ENCODE measurements at places on chromosomes 3 and 15.
A peak's percentile ranks its signal among the peaks of the same experiment; 100 is the strongest.

GRCh38 chr15:42444415-42445063 is 46.4 kb downstream of the ZNF106 start:
- DNase-seq: no peak

- peak; percentile 15 for DNase-seq
These were observed 185.2 kb downstream of the KLF13 start for GRCh38 chr15:31511707-31512310.

- no peak for DNase-seq
These were observed 3.7 kb upstream of the CLDN1 start for GRCh38 chr3:190325923-190326322.

GRCh38 chr15:83057002-83057401 is 10.1 kb downstream of the BTBD1 start:
- DNase-seq: no peak

GRCh38 chr3:155018621-155019330 is 61.3 kb upstream of the MME start:
- DNase-seq: no peak

- no peak for DNase-seq
These were observed 77.8 kb downstream of the RAB11A start for GRCh38 chr15:65947041-65947440.

- DNase-seq: no peak
These were observed 1.9 kb upstream of the CCNDBP1 start for GRCh38 chr15:43183270-43183669.

DNA sequence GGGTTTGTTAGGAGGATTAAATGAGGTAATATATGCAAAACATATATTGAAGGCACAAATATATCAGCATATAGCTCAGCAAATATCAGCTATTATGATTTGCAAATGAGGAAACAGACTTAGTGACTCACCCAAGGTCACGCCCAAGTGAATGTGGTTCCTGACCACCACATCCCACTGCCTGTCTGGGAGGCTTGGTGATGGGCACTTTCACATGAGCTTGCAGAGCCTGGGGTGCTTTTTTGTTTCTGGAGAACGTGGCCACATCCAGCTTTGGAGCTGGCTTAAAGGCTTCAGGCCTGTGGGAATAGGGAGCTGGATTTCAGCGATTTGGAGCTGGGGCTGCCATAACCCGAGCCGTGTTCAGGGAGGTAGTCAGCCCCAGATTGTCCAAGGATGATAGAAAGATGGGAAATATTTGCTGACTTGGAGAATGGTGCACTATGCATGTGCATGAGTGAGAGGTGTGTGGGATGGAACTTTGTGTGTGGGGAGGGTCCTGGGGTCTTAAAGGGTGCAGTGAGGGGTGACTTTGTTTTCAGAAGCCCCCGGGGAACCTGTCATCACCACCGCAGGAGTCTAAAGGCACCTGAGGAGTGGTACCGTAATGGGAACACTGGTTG is 12.0 kb upstream of the FGD5 start:
- no peak for DNase-seq

GRCh38 chr15:40278026-40278425 is 4.8 kb downstream of the ANKRD63 start:
- no peak for DNase-seq

- DNase-seq: no peak
These were observed 65.3 kb upstream of the CHMP2B start for GRCh38 chr3:87161851-87162250.

DNA sequence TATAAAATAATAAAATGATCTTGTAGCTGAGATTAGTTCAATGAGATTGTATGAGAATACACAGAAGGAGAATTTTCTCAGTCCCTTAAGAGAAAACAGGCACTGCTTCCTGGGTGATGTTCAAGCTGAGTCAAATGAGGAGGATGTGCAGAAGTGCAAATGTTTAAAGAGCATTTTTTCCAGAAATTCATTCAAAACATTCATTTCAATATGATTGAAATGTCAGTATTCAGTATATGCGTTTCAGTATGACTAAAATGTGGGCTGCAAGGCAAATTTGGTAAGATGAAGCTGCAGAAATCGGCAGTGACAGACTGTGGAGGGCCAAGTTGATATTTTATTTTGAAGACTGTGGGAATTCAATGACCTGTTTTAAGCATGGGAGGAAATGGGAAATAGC is 19.3 kb upstream of the PYDC2 start:
- no peak for DNase-seq

- no peak for DNase-seq
These were observed 6.2 kb upstream of the EPHA3 start for GRCh38 chr3:89101251-89101650.

GRCh38 chr3:151372063-151372820 is 12.3 kb downstream of the P2RY12 start:
- DNase-seq: no peak

GRCh38 chr3:126704494-126705214 is 614 bp downstream of the CHCHD6 start:
- DNase-seq: no peak

DNA sequence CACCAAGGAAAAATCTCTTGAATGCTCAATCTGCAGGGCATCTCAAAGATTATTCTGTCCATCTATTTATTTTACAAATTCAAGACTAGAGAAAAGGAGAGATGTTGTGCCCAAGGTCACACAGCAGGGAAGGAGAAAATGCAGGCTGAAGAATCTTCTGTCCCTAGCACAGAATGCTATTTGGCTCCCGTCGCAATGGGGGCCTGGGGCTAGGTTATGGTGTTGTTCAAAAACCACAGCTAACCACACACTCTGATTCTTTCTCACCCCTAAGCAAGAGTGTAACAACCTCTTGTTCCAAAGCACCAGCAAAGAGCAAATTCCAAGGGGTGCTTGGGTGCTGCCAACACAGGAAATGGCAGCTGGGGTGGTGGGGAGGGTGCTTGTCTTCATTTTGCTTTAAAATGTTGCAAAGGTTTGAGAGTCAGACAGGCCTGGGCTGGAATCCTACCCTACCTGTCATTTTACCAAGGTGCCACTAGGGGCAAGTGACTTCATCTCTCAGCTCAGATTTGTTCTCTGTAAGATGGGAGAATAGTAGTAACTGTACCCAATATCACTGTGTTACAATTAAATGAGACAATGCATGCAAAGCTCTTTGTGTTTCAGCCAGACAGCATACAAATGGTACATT is 112.5 kb downstream of the ADAMTS9 start:
- DNase-seq: no peak

DNA sequence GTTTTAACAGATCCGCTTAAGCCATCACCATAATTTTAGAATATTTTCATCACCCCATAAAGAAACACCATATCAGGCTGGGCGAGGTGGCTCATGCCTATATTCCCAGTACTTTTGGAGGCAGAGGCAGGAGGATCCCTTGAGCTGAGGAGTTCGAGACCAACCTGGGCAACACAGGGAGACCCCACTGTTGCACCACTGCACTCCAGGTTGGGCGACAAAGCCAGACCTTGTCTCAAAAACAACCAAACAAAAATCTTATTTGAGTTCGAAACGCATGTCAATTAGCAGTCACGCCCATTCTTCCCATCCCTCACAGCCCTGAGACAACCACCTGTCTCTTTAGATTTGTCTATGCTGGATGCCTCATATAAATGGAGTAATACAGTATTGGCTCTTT is 119.9 kb downstream of the KLF13 start:
- no peak for DNase-seq

DNA sequence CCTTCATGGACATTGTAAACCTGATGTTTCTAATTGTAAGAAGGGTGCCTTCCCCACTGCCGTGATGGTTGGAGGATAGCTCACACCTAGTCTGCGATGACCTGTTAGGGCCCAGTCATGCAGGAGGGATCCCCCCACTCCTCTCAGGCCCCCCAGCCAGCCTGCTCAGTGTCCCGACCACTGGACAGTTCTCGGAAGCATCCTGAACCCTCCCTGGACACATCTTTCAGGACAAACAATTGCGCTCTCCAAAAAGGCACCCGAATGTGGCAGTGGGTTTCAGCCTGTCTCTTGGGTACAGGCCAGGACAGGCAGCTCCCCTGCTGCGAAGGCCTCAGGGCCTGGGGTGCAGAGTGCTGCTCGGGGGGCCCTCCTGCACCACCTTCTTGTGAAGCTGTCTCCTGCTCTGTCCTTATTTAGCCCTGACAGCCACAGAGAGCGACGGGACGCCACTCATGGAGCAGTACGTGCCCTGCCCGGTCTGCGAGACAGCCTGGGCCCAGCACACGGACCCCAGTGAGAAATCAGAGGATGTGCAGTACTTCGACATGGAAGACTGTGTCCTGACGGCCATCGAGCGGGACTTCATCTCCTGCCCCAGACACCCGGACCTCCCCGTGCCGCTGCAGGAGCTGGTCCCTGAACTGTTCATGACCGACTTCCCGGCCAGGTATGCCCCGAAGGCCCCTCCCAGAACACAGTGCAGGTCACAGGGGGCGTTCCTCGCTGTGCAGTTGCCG is 132.3 kb downstream of the LRRK1 start:
- DNase-seq: no peak

GRCh38 chr3:87792198-87792533 is 266.6 kb downstream of the CGGBP1 start:
- no peak for DNase-seq

DNA sequence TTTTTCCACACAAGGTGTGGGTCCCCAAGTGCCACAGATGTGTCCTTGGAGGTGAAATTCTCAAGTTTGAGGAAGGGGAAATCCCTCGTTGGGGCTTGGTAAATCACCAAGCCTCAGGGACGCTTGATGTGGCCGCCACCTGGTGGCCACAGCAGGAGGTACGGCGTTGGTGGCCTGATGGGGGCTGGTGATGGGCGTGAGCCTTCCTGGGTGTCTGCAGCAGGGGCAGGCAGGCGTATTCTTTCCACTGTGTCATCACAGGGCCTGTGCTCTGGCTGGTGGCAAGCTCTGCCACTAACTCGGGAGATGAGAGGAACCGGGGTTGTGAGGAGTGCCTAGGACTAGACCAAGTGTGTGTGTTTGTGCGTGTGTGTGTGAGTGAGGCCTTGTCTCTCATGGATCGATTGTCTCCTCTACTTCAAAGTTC is 4.2 kb downstream of the ACOX2 start:
- DNase-seq: peak; percentile 71

DNA sequence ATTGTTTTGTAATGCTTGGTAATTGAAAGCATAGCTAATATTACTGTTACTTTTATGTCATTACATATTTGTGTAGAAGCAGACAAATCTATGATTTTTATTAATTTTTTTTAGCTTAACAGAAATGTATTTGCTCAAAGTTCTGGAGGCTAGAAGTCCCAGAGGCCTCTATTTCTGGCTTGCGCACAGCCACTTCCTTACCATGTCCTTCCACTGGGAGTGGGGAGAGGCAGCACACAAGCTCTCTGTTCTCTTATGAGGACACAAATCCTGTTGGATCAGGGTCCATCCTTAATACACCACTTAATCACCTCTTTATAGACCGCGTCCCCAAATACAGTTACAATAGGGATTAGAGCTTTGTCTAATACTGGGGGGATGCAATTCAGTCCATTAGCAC is 1061.4 kb downstream of the OTOL1 start:
- no peak for DNase-seq

GRCh38 chr3:189908646-189909045 is 212.1 kb downstream of the P3H2 start:
- DNase-seq: no peak

GRCh38 chr3:16309558-16309957 is 44.5 kb downstream of the OXNAD1 start:
- DNase-seq: peak; percentile 37

DNA sequence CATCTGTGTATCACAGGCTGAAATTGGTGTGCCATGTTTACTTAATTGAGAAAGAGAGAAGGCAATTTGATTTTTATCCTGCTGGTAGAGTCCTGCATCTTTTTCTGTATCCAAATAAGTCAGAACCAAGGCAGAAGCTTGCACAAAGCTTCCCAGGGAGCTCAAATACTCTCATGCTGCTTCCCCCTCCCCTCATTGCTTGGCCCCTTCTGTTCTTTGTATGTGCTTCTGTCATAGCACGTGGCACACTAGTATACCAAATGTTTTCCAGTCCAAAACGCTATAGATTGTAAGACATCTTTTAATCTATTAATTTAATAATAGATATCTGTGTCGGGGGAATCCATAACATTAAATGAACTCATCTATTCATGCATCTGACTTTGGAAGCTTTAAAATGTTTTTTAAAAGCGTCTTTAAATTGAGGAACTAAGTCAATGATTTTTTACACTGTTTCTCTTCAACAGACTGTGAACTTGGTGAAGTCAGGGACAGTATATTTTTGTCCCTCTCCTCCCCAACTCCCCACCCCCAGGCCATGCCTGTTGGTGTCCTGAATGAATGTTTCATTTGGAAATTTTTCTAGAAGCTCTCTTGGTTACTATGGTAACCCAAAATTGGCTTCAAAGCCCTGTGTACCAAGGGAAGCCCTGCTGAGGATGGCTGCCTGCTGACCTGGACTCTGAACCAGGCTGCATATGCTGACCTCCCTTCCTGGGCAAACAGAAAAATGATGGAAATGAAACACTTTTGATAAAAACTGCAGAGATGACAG is 26.2 kb upstream of the SLC35G2 start:
- DNase-seq: no peak

- no peak for DNase-seq
These were observed 153.9 kb upstream of the ARHGEF26 start for GRCh38 chr3:153967260-153967659.

- no peak for DNase-seq
These were observed 77.2 kb downstream of the IL12A start for GRCh38 chr3:160065786-160066185.

DNA sequence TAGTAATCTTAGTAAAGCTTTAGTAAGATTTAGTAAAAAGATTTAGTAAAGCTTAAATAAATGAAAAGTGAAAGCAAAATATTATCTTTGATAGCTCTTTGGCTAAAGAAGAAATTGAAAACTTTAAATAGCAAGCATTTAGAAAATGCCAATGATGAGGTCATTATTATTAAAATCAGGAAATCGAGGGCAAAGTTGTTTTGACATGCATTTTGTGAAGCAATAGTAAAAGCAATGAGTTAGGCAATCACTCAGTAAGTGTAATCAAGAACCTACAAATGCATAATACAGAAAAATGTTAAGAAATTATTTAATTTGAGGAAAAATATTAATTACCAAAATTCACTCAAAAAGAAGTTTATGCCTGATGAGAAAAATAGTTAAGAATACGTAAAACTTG is 280.3 kb upstream of the MME start:
- no peak for DNase-seq

GRCh38 chr15:51288143-51289065 is 50.0 kb downstream of the CYP19A1 start:
- no peak for DNase-seq

DNA sequence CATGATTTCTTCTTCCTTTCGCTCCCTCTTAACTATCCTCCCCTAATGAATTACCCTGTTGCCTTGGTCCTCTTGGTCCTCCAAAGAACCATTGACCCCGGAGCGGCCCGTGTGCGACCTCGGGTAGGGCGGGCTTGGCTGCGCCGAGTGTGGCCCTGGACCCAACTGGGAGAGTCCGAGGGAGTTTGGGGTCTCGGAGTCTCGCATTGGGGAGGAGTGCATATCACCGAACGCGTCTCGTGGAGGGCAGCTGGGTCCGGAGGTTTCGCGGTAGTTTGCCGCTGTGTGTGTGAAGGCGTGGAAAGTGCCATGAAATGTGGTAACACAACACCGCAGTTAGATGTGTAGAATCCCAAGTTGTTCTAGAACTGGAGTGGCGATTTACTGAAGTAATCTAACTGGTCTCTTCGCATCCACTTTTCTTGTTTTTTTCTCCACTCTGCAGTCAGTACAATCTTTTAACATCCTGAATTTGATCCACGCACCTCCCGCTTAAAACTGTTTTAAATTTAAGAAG is 363 bp downstream of the GTF2E1 start:
- DNase-seq: no peak

All from central memory CD8-positive, alpha-beta T cell (primary cell).